ENCODE measurements at places on chromosomes 3 and 15.

GRCh38 chr3:151918253-151919029 lies 45.0 kb downstream of the SUCNR1 start:
- DNase-seq, result no peak

GRCh38 chr3:113275583-113275928 lies 64.2 kb downstream of the BOC start:
- DNase-seq, result no peak

DNA sequence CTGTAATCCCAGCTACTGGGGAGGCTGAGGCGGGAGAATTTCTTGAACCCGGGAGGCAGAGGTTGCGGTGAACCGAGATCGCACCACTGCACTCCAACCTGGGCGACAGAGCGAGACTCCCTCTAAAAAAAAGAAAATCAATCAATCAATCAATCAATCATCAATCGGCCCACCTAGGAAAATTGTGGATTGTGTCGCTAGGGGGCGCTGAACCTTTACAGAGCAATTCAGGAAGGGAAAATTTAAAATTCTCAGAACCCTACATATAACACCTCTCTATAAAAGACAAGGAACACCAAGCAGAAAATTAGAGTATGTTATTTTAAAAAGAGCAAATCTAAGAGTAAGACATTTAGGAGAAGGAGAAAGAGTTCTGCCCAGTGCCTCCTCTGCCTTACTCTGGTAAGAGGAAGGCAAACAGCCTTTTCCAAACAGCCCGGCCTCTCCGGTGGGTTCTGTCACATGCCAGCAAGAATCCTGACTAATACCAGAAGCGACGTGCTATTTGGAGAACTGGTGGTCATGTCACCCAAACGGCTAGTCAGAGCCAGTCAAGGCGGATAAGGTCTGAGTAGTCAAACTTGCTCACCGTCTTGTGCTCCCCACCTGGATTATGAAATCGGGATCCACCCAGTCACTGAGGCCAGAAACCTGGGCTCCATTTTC lies 22.3 kb upstream of the SMCO1 start:
- no peak for DNase-seq

- DNase-seq, result no peak
These were observed 255.7 kb upstream of the TBL1XR1 start for GRCh38 chr3:177452831-177453450.

GRCh38 chr3:69687641-69688040 lies 51.6 kb upstream of the MITF start:
- DNase-seq, result no peak

DNA sequence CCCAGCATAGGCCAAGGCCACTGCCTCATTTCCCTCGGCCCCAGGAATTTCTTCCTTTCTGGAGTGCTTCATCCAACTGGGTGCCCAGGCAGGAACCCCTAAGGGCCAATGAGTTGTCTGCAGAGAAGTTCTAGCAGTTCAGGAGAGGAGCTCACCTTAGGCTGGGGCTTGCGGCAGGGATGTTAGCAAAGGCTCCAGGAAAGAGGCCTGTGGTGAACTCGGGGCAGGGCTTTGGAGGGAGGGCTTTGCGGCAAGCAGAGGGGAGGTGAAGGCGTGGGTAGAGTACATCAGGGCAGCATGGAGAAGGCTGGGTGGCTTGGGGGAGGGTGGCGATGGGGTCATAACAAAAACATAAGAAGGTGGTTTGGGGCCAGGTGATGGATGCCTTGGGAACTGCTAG lies 1.1 kb downstream of the GHRL start:
- no peak for DNase-seq

- DNase-seq, result no peak
These were observed 15.5 kb upstream of the ATP8B4 start for GRCh38 chr15:50134524-50135024.

GRCh38 chr3:37806505-37807200 lies 55.0 kb upstream of the CTDSPL start:
- DNase-seq, result no peak

DNA sequence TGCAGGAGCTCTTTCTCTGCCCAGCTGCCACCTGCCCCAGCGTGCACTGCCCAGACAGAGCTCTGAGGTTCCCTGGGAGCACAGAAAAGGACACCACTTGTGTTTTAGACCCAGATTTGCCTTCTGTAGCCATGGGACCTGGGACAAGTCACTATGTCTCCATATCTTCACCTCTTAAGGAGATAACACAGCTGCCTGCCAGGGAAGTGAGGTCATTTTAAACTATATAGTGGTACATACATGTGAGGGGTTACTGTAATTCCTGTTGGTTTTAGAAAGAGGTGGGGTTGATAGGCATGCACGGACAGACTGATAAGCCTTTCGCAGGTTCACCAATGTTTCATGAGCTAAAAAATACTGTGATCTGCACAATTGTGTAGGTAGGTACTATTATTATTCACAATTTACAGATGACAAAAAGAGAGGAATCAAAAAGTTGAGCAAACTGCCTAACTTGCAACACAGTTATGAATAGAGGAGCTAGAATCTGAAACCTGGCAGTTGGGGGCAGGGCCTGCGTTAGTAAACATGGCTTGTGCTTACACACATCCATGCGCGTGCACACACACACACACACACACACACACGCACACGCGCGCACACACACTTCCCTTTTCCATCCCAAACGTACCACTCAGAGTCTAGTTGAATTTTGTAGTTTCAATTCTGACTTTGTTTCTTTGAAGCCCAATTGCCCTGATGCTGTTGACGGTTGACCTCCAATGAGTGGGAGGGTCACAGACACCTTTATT lies 193.6 kb downstream of the FAM43A start:
- no peak for DNase-seq

GRCh38 chr3:148190441-148190990 lies 507.2 kb upstream of the AGTR1 start:
- DNase-seq, result no peak

DNA sequence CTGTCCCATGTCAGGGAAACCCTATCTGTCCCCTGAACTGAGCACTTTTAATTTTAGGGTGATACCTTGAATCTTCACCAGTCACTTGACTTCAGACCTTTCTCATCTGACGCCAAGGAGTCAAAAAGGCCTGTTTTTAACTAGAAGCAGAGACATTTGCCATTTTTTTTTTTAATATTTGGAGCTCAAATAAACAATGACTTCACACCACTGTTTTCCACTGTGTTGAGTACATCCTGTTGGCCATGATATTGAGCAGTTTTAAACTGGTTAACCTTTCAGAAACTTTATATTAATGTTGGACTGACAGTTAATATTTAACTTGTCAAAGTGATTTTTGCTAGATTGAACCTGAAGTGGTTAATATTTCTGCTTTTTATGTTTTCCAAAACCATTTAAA lies 28.2 kb downstream of the DAG1 start:
- DNase-seq, result no peak

- no peak for DNase-seq
These were observed 111.3 kb upstream of the GOLGA6L6 start for GRCh38 chr15:20652914-20653313.

DNA sequence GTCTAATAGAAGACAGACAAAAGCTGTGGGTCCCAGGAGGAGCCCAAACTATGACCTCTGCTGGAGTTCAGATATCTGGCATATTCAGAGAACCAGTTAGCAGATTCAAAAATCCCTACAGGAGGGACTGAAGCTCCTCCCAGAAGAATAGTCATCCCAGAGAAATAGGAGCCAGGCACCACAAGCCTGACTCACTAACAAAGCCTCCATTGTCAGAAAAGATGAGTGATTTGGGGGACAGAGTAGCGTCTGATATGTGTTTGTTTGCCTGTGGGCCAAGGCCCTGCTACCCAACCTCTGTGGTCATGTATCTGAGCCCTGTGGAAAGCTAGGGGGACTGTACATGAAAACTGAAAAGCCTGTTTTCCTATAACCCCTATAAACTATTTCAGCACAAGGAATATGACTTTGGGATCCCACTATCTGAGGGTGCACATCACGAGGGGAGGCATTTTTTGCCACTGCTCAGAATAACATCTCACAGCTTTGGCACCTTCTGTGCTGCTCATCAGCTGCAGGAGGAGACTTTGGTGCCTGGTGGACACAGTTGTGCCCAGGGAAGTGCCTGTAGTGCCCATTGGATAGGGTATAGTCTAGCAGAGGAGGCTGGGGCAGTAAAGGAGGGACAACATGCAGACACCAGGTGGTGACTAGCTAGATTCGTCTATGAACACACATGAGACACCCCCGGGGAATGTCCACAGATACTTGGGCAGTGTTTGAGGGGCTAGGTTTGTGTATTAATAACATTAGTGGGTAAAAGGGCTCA lies 9.7 kb upstream of the LARP6 start:
- DNase-seq, result no peak

GRCh38 chr15:100005715-100006114 lies 272.5 kb upstream of the LYSMD4 start:
- DNase-seq, result no peak

DNA sequence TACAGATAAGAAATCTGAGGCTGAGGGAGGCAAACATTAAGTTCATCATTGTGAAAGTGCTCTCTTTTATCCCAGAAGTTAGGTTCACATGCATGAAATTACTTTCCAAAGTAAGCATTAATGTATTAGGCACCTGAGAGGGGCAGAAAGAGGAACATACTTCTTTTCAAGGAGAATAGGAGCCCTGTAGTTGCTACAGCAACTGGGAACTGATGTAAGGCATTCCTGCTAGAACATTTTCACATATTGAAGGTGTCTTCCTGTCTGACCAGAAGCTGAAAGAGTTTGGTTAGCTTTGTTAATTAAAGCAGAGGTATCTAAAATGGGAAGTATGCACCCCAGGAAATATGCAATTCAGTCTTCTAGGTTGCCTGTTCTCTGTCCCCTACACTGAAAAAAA lies 65.5 kb upstream of the ZBTB20 start:
- DNase-seq, result no peak

DNA sequence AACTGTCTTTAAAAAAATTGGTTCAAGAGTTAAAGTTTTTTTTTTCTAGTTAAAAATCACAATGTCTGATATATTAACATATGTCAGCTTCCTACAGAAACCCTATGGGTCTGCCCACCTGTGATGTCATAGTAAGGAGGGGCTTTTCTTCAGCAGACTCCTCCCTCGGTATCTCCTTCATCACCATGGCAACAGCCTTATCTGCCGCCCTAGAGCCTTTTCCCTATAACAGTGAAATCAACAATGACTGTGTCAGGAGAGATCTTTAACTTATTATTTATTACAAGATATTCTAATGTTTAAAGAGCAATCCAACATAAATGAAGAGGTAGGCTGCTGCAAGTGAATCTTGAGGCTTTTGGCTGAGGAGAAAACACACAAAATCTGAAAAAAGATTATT lies 138.7 kb downstream of the PEX5L start:
- DNase-seq, result no peak

DNA sequence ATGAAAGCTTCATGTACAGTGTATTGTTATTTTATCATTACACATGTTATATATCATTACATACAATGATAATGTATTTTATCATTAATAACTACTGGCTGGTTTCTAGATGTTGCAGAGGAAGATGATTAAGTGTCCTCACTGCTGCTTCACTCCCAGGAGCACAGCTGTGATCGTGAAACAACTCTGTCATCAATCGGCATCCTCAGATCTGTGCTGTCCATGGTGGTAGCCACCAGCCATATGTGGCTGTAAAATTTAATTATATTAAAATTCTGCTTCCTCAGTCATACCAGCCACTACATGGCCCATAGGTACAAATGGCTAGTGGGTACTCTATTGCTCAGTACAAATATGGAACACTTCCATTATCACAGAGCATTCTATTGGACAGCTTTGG lies 379.4 kb upstream of the CFAP20DC start:
- DNase-seq, result no peak

DNA sequence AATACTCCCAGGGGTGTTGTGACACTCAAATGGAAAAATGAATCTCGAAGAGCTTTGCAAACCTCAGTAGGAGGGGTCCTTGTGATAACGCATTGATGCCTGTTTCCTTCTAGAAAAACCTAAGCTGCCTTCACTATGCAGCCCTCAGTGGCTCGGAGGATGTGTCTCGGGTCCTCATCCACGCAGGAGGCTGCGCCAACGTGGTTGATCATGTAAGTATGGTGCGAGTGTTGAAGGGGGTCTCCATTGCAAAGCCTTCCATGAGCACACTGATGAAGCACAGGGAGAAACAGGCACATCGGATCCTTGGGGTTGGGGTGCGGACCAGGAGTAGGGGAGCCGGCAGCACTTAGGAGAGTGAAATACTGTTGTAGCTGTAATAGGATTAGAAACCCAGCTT lies 22.3 kb downstream of the ANKDD1A start:
- DNase-seq, result no peak

DNA sequence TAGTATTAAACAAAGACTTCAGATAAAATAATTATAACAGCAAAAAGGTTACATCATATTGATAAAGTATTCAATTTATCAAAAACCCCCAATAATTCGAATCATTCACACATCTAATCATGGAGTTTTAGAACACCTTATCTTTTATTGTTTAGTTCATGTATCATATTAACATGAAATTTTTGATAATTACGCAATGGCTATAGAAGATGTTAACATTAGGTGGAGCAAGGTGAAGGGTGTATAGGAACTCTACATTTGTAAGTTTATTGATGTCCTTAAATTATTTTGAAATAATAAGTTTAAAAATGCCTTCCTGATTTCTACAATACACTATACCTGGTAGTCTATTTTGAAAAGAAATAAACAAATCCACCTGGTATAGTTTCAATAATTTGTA lies 696.5 kb upstream of the BCHE start:
- no peak for DNase-seq

DNA sequence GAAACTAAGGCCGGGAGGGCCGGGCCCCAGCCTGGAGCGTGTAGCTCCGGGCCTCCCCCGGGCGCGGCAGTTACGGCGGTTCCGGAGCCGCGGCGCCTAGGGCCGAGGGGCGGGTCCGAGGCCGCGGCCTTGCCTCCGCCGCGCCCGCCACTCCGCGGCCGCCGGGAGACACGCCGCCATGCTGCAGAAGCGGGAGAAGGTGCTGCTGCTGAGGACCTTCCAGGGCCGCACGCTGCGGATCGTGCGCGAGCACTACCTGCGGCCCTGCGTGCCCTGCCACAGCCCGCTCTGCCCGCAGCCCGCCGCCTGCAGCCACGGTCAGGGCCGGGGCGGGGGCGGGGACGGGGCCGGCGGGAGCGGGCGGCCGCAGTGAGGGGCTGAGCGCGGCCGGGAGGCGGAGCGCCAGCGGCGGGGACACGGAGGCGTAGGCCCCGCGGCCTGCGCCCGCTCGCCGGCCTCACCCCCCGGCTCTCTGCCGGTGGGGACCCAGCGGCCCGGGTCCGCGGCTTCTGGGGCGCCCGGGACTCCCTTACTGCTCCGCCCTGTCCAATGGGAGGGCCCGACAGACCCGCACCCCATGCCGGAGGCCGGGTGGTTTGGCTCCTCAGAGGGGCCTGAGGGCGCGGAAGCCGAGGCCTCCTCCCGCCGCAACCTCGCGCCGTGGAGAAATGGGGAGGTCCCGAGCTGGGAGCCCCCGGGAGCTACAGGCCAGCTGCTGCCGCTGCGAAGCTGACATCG lies at the start of gene DIS3L:
Gene DIS3L (plus strand): TSS at position 150 of the 738 bp plus-strand sequence. CDS start 29 bp downstream, at position 179.
- DNase-seq, result no peak

GRCh38 chr3:85164436-85164835 lies 205.6 kb downstream of the CADM2 start:
- DNase-seq, result no peak

GRCh38 chr3:113637756-113638155 lies 58.7 kb downstream of the USF3 start:
- DNase-seq, result no peak

GRCh38 chr3:127595303-127595702 lies 2.9 kb upstream of the MCM2 start:
- DNase-seq, result no peak

- no peak for DNase-seq
These were observed 207.6 kb upstream of the NSMCE3 start for GRCh38 chr15:29477256-29477655.

- peak; percentile 63 for DNase-seq
These were observed 244.9 kb downstream of the FAM43A start for GRCh38 chr3:194930377-194931204.

- DNase-seq, result no peak
These were observed 135.3 kb upstream of the TGFBR2 start for GRCh38 chr3:30471066-30471465.

GRCh38 chr3:167835359-167835758 lies 99.8 kb downstream of the SERPINI1 start:
- DNase-seq, result no peak
